Jurkat, Clone E6-1 (cell line): ENCODE measurements at places on chromosomes 7 and 10.

GRCh38 chr10:15316145-15316544 lies 54.9 kb downstream of the FAM171A1 start:
- no peak for DNase-seq

GRCh38 chr7:93910076-93910994 lies 4.0 kb downstream of the GNGT1 start:
- DNase-seq: no peak

DNA sequence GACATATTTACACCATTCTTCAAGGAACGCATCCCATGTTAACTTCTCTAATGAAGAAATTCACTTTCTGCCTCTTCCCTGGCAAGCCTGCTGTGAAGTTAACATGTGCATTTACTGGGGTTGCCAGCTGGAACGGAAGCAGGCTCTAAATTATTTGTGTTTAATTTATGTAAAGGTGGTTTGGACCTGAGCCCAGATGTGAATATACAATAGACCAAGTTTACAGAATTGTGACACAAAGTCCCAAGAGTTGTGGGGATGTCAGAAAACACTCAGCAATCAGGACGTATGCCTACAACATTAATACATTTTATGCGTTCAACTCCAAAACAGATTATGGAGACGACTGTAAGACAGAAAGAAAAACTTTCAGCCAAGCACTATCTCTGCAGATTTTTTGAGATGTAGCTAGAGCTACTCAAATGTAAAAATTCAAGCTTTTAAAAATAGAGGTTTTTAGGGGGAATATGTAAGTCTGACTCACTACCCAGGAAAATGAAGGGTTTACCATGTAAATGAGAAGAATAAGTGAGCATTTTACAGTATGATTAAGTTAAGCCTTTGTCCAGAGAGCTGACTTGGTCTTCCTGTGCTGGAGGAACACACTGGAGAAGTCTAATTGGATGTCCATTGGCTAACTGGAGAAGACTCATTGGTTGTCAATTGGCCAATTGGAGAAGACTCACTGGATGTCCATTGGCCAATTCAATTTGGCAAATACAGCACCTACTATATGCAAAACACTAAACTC lies 19.5 kb downstream of the NRP1 start:
- DNase-seq: no peak

DNA sequence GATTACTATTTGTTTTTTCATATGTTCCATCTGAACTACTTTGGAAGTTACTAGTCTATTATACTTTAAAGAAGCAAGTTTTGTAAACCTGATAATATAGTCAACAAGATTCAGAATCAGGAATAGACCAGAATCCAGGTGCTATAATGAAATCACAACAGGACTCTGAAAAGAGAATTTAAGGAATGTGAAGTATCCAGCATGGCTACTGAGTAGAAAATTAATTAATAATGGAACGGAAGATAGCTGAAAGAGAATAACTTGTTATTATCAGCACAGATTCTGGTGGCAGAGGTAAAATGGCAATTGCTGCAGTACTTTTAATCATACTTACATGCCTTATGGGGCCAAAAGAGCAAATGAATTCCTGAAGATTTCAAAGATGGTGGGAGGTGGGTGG lies 43.1 kb upstream of the CHCHD3 start:
- DNase-seq: no peak

DNA sequence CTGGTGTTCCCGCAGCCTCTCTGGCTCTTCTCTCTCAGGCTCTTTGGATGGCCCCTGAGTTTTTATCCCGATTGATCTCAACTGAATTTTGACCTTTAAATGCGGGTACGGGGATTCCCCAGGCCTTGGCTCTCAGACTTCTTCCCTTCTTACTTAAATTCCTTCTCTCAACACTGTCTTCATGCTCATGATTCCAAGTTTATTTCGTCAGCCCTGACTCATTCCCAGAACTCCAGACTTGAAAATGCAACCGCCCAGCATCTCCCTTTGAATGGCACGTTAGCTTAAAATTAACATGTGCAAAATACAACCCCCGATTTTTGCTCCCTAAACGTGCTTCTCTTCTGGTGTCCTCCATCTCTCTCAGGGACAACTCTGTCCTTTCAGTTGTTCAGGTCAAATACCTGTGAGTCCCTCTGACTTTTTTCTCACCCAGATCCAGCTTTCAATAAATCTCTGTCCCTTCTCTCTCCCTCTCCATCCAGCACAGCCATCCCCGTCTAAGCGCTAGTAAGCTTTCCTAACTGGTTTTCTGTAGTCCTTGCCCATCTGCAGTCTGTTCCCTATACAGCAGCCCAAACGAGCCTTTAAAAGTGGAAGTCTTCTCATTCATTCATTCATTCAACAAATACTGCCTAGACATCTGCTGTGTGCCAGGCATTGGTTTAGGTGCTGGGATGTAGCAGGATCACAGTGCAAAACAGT lies 7.1 kb downstream of the HECW1 start:
- no peak for DNase-seq

GRCh38 chr7:44184873-44185446 lies 4.3 kb downstream of the GCK start:
- no peak for DNase-seq

DNA sequence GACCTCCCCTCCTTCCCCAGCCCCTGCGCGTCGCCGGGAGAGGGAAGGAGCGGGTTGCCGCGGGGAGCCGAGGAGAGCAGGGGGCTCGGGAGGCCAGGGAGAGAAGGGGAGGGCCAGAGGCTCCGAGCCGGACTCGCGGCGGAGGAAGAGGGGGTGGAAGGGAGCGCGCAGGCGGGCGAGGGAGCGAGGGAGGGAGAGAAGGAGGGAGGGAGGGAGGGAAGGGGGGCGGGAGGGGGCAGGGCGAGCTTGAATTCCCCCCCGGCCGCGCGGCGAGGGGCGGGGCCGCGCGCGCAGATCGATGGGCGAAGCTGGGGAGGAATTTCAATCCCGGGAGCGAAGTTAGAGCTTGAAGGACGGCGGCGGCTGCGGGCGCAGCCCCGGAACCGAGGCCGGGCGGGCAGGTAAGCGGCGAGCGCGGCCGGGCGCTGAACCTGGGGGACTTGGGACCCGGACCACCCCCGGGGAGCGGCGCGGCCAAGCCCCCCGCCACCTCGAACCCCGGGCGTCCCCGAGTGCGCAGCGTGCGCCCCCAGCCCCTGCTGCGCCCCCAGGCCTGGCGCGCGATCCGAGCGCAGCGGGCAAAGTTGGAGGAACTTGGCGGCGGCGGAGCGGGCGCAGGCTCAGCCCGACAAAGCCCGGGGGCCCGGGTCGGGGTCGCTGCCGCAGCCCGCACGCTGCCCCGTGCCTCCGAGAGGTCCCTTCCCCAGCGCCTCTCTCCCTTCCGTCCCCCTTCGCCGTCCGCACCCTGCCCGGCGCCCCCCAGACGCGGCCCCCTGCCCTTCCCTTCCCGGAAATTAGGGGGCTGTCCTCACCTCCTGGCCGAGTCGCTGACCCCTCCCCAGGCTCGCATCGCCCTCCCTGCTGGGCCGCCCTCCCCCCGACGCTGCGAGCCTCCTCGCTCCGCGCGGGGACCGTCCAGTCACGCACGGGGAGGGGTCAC lies at the start of gene ELFN1:
TSS of gene ELFN1 (plus strand) at position 324 of the 940 bp plus-strand sequence. CDS start 74,320 bp downstream, outside the sequence.
- no peak for DNase-seq

DNA sequence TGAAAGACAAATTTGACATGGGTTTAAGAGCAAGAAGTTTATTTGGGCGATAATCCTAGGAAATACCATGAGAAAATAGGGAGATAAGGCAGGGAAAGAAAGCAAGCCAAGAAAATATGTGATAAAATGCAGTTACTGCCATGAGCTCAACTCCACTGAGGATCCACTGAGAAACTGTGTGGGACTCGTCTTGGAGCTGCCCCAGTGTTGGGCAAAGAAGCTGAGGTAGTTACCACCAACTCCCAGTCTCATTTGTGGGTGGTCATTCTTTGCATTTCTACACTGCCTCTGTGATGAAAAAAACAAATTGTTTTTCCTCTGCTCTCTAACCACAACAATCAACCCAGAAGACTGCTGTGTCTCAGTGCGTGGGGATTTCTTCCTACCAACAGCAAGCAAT lies 498.2 kb downstream of the PLXDC2 start:
- DNase-seq: no peak

- DNase-seq: no peak
Observed at GRCh38 chr10:132120734-132121510, 55.2 kb downstream of the JAKMIP3 start.

- DNase-seq: peak; percentile 22
Observed at GRCh38 chr10:62632071-62632809, 172.3 kb upstream of the ADO start.

- DNase-seq: no peak
Observed at GRCh38 chr7:151851782-151852181, 25.1 kb downstream of the PRKAG2 start.

DNA sequence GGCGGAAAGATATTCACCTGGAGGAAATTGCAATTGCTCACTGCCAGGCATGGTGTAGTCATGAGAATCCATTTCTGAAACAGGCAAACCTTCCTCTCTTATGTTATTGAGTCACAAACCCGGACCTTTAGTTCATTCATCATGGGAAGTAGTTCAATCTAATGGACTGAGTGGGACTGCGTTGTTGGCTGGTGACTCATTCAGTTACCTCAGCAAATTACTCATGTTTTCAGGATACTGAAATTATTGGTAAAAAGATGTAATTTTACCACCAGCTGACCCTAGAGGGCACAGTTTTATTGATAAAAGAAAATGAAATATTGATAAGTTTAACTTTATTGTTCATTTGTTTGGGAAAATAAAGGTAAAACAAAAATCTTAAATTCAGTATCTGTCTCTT lies 1194.4 kb upstream of the SORCS1 start:
- DNase-seq: no peak

DNA sequence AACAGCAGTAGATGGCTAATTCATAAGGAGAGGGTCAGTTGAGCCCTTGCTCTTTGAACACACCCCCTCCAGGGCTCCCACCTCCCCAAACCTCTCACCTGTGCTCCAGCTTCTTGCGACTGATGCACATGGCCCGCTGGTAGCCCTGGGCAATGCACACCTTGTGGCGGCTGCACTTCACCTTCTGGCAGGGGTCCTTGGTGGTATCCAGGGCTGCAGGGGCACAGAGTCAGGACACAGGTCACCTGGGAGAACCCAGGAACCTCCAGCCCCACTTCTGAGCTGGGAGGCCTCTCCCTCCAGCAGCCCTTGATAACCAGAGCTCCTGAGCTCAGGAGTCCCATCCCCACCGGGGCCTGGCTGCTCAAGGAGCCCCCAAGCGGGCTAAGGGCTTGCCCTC lies 16.3 kb downstream of the SPOCK2 start:
- DNase-seq: no peak

- DNase-seq: no peak
Observed at GRCh38 chr7:26159243-26159642, 7.2 kb downstream of the NFE2L3 start.

- DNase-seq: peak; percentile 31
Observed at GRCh38 chr10:115706488-115707076, 566.4 kb downstream of the GFRA1 start.

- no peak for DNase-seq
Observed at GRCh38 chr10:132987671-132988571, 45.6 kb upstream of the CFAP46 start.

DNA sequence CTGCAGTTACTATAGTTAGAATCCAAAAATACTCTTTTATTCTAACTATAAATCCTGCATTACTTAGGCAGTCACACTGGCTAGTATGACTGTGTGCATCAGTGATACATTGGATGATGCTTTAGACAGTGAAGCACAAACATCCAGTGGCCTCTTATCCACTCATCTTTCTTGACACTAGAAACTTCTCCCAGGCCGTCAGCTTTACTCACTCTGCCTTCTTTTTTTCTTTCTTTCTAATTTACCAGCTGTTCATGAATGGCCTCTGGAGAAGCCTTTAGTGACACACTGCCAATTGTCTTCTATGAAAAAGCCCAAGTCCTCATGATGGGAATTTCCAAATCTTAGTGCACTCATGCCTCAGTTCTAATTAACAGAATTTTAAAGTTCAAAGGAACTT lies 26.2 kb upstream of the C10orf90 start:
- DNase-seq: no peak

GRCh38 chr7:158468181-158468580 lies 119.4 kb downstream of the PTPRN2 start:
- no peak for DNase-seq

GRCh38 chr7:6631605-6632004 lies 5.5 kb upstream of the ZNF316 start:
- DNase-seq: no peak

GRCh38 chr10:101162677-101163076 lies 31.6 kb downstream of the TLX1 start:
- no peak for DNase-seq

- no peak for DNase-seq
Observed at GRCh38 chr10:86073199-86073977, 293.2 kb downstream of the GRID1 start.

GRCh38 chr10:124558339-124559321 lies 97.0 kb downstream of the LHPP start:
- no peak for DNase-seq

DNA sequence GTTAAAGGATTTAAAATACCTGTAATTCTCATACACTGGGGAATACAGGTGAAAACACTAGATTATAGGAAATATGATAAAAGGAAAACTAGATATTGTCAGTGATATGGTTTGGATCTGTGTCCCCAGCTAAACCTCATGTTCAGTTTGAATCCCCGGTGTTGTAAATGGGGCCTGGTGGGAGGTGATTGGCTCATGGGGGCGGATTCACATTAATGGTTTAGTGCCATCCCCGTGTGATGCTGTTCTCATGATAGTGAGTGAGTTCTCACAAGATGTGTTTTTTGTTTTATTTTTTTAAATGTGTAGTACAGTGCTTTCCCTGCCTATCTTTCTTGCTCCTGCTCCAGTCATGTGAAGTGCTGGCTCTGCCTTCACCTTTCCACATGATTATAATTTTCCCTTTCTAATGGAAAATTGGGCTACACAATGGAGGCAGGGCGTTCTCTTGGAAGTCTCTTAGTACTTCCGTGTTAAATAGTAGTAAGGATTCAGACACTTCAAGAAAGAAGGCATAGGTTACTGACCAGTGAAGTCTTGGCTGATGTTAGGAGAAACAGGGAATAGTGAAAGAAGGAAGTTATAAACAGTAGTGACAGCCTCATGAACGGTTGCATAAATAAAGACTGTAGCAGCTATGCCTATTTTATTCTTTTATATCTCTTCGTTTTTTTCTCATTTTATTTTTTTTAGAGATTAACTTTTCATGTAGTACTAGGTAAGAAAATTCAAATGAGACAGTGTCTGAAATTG lies 386.4 kb downstream of the SUGCT start:
- DNase-seq: no peak

DNA sequence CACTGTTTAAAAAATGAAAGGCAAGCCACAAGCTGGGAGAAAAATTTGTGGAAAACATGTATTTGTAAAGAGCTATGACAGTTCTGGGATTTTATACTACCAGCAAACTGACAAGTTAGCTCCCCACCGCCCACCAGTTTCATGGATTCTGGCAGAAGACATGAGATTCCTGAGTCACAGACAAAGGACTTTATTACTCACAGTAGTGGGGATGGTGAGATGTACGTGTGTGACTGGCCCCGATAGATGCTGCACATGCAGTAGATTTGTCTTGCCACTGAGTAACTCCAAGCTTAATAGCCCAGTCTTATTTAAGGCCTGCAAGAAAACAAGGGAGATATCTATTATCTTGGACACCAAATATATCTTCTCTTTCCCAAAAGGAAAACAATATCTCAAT lies 281.7 kb downstream of the AHR start:
- DNase-seq: no peak
